LHCN-M2 (cell line): ENCODE measurements at places on chromosomes 7 and 10. TPM values are rescaled to one million over a fixed set of nuclear protein-coding genes. Genes with fewer than 3 reads are reported as not detected.
A peak's percentile ranks its signal among the peaks of the same experiment; 100 is the strongest.

Gene TMEM184A
- total RNA-seq, result 0.06 and 0.11 TPM in 2 replicates

Gene IFIT1B
- total RNA-seq, result not detected in 2 replicates

Gene EPDR1
- total RNA-seq, result 99.6 and 105 TPM in 2 replicates

Gene SPDYE5
- total RNA-seq, result not detected in 2 replicates

Gene FAM20C
- 20.8 and 36.4 TPM in 2 replicates for total RNA-seq

Gene FRMPD2
- not detected in 2 replicates for total RNA-seq

Gene NCF1
- not detected in 2 replicates for total RNA-seq

Gene ELN
- total RNA-seq, result 2.1 and 3.3 TPM in 2 replicates

DNA sequence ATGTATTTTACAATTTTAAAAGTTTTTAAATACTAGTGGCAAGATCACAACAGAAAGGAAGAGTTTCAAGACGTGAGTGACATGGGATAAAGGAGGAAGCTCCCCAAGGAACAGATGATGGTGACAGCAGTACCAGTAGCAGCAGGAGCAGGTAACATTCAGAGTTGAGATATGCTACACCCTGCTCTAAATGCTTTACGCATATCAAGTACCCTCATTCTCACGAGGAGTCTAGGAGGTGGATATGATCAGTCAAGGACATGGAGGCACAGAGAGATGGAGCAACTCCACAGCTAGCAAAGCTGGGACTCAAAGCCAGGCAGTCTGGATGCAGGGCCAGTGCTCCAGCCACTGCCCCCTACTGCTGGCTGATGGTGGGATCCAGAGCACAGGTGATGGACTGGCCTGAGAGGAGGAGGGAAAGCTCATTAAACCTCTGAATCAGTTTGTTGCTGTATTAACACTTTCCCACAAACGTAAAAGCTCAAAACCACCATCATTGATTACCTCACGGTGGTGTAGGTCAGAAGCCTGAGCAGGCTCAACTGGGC is 17.5 kb downstream of the RP9 start:
- no peak for DNase-seq

DNA sequence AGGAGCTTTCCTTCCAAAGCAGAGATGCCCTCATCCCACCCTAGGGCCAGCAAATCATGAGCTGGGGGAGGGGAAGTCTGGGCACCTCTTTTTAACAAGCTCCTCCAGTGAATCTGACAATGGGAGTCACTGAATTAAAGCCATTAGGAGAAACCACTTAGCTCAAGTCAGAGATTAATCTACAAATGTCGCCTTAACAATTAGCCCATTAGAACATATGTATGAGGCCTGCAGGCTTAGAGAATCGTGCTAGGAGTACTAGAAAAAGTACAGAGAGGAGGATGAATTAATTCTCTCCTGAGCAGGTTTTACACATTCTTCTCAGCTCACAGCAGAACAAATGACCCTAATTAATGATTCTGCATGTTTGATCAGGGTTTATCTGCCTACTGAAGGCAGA is 381.3 kb downstream of the KCNMA1 start:
- DNase-seq, result no peak

- DNase-seq, result no peak
These were observed 596.8 kb downstream of the PTPRN2 start for GRCh38 chr7:157990881-157991250.

DNA sequence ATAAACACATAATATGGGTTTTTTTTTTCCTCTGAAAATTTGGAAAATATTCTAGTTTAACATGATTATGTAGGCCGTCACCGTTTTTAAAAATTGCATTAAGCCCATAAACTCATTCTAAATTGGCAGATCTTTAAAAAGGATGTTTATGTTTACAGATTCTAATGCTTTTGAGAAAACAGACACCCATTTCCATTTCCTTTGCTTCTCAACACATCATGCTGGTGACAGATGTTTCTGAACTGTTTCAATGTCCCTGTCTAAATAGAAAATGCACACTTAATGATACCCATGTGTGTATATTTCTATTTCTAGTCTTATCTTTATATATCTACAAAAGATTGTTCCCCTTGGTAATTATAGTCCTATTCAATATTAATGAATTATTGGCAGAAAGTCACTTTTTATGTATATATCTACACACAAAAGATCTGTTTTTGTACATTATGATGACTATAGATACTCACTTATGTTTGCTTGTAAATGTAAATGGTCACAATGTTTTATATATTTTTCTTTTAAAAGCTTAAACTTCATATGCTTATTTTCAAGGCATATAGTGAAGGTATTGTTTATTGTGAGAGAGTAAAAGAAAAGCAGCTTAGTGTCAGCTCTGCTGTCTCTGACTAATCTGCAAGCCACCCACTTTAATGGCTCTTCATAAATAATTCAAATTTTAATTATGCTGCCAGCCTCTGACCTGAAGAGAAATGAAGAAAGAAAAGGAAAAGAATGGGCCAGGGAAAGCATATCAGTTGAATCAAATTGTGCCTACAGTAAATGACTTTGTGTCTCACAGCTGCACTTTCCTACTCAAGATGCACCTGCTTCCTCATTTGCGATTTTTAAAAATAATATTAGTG is 179.4 kb downstream of the CACNA2D1 start:
- DNase-seq, result no peak

DNA sequence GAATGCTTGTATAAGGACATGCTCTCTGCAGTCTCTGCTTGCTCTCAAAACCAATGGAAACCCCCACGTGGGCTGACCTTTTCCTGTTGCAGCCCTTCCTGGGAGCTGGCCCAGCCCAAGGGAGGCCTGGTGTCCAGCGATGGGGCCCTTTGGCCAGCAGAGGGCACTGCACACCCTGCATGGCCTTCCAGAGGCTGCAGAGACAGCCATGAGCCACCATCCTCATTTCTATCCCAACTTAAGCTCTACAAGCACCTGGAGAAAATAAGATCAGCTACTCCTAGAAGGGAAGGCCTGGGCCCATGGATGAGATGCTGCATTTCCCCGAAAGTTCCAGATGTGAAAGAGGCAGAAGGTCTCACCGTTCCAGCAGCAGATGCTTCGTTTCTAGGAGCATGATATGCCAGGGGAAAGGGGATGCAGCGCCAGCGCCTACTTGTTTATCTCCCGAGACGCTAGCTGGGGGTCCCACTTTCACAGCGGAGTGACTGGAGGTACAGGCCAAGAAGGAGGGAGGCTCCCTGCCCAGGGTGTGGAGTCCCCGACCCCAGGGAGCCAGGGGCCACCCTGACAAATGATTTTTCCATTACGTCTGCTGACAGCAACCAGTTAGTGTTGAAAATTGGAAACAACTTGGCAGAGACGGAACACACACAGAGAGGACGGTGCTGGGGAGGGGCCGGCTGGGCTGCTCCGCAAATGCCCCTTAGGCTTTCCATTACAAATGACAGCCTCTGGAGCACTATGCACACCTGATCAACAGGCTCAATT is 106.4 kb downstream of the ZRANB1 start:
- peak; percentile 74 for DNase-seq

DNA sequence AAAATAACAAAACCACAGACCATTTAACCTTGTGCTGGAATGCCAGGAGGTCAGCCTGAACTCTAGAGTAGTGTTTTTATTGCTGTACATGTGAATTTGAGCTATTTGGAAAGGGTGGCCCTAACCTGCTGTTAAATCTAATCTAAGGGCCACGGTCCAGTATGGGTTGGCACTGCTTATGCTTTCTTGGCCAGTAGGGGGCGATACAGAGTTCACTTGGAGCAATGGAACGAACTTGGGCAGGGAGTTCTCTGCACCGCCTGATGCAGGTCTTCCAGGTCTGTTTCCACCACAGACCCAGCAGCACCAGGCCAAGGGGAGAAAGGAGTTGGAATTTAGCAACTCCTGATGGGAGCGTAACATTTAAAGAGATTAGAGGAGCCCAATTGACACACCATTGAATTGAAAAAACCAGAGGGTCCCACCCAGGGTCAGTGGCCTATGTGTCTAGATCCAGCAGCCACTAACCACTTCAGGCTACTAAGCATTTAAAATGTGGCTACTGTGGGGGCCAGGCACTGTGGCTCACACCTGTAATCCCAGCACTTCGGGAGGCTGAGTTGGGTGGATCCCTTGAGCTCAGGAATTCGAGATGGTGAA is 75.7 kb upstream of the EFCAB10 start:
- peak; percentile 38 for DNase-seq

DNA sequence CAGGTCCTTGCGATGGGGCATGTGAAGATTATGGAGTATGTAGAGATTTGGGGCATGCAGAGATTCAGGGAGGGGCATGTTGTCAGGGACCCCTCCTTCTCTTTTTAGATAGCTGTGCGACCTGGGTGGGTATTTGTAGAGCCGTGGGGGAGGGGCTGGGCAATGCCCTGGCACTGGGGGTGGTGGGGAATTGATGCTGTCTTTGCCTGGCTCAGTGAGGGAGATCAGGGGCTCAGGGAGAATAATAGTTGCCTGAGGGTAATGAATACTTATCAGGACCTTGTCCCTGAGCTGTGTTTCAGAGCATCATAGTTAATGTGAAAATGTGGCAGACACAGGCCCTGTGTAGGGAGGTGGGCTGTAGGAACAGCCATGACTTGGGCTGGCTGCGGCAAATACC is 3.5 kb downstream of the RAMP3 start:
- DNase-seq, result no peak

DNA sequence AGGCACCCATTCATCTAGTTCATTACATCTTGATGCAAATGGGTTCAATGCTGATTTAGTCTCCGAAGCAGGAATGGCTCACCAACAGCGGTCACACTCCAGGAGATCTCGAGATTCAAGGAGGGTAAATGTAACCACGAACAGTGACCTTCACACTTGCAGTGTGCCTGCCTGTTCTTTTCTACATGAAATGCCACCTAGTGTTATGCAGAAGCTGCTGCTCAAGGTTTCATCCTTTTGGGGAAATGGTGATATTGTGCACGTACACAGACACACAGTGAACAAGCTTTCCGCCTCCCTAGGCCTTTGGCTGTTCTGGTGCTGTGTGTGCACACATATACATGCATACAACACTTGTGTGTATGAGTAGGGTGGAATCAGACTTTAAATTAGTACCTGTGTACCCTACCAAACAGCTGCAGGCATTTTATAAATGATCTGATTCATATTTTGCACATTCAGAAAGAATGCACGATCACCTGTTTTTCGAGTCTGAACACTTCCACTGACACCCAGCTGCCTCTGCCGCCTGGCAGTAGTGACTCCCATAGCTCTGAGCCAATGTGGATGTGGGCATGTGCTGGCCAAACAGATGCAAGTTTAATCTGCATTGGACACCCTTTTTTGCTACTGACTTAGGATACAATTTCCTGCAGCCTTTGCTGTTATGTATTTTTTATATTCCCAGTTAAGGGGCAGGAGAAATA is 100.5 kb downstream of the TACC2 start:
- peak; percentile 88 for DNase-seq

- DNase-seq, result no peak
These were observed 71.1 kb downstream of the GBF1 start for GRCh38 chr10:102316421-102316820.

- DNase-seq, result peak; percentile 41
These were observed 6.2 kb upstream of the CH25H start for GRCh38 chr10:89213191-89213808.

- DNase-seq, result no peak
These were observed 26.5 kb downstream of the LEP start for GRCh38 chr7:128267595-128267924.

- DNase-seq, result no peak
These were observed 5.8 kb downstream of the TAF5 start for GRCh38 chr10:103373544-103373943.

- DNase-seq, result no peak
These were observed 133.3 kb downstream of the TEX36 start for GRCh38 chr10:125549653-125550052.

DNA sequence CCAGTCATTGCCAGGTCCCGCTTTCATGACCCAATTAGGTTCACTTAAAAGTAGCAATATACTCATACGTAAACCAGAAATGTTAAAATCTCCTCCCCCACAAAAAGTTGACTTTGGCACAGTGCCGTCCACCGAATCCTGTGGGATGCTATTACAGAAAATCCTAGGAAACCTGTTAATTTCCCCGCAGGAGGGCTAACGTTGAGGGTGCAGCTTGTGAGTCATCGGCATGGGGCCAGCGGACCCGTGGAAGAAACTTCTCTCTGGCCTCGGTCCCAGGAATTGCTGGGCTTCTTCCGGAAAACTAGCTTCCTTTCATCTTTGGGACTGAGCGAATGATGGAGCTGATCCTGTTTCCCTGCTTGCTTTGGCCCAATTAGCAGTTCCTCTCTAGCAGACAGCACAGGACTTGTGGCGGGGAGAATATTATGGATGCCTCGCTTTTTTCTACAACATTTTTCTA is 13.5 kb downstream of the CRYGN start:
- peak; percentile 92 for DNase-seq

- no peak for DNase-seq
These were observed 199.5 kb upstream of the NFE2L3 start for GRCh38 chr7:25952261-25953057.

- no peak for DNase-seq
These were observed 566.3 kb downstream of the GRM8 start for GRCh38 chr7:126686474-126686873.

GRCh38 chr7:46715579-46715978 is 794.5 kb upstream of the IGFBP3 start:
- DNase-seq, result no peak

- DNase-seq, result no peak
These were observed 5.0 kb downstream of the MXI1 start for GRCh38 chr10:110212119-110213006.

- DNase-seq, result no peak
These were observed 214.6 kb downstream of the SFMBT2 start for GRCh38 chr10:7196284-7196683.

DNA sequence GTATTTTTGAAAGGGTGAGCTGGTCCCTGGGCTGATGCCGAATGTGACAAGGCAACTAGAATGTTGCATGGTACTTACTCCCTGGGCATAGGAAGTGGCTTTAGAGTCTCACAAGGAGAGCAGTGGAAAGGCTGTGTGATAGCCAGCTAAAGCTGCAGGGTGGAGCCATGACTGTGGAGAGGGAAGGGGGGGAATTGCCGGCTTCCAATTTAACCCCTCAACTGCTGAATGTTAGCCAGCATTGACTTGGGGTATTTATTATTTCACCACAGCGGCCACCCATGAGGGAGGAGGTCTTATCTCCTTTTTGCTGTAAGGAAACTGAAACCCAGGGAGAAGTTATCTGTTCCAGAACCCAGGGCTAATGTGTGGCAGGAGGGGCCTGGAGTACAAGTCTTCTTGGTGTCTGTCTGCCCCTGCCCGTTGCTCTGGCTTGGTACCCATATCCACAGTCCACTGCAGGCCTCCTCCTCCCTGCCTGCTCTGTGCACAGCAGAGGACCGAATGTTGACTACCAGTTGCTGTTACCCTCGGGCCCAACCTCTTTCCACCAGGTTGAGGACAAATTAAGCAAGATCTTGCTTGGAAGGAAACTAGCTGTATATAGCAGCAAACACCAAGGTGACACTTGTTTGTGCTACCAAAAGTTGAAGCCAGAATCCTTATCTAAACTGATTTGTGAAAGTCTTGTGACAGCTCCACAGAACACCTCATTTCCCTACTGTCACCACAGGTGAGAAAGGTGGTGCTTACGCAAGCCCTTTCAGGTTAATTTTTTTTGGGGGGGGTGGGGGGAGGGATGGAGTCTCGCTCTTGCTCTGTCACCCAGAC is 37.6 kb downstream of the WBP1L start:
- no peak for DNase-seq

- DNase-seq, result no peak
These were observed 280.8 kb upstream of the LRGUK start for GRCh38 chr7:133846203-133846945.
